ENCODE measurements at places on chromosomes 12 and 14.

- no peak for DNase-seq
Observed at GRCh38 chr12:836952-837351, 84.6 kb downstream of the WNK1 start.

GRCh38 chr12:121871467-121871866 lies 12.8 kb upstream of the HPD start:
- no peak for DNase-seq

- DNase-seq, result no peak
Observed at GRCh38 chr14:91197631-91198030, 46.9 kb downstream of the GPR68 start.

DNA sequence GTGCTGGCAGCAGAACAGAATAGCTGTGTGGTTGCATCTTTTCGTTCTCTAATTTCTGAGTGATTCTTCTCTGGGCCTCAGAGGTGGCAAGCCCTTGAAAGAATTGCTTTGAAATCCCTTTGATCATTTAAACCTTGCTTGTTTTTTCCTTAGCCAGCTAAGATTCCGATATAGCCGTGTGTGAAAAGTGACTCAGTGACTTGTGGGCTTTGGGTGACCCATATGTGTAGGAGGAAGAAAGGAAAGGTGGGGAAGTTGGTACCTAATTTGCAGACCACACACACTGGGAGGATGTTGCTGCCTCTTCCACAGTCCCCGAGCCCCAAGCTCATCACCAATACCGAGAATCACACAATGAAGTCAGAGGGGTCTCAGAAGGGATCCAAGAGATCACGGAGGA lies 18.8 kb downstream of the SLC24A4 start:
- no peak for DNase-seq

DNA sequence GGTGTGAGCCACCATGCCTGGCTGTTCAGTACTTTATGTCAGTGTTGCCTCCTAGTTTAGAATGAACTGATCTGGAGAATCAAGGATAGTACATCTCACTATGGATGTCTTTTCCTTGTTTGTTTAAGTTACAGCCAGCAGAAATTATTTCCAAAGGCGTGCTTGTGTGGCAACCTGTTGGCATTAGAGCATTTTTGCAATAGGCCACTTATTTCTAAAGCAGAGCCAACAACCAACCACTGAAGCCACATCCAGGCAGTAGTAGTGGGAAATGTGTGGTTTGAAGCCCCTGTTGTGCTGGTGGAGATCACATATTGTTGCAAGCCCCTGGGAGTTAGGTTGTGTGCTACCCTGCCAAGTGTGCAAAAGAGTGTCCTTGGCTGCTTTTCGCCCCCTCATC lies 3.7 kb downstream of the ANO6 start:
- DNase-seq, result no peak

DNA sequence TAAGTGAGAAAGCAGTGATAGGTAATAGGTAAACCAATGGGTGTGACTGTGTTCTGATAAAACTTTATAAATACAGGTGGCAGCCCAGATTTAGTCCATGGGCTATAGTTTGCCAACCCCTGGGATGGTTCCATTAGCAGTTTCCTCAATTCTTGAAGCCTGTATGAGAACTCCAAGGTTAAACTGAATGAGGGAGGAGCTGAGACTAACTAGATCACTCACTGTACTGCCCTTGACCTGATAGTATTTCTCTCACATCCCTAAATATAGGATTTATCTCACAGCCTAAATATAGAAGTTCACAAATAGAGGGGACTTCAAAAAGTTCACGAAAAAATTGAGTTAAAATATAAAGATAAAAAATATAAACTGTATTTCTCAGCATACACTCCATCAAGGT lies 439.6 kb upstream of the CCDC196 start:
- DNase-seq, result no peak

- DNase-seq, result no peak
Observed at GRCh38 chr12:62803756-62804155, 131.2 kb downstream of the PPM1H start.

- DNase-seq, result no peak
Observed at GRCh38 chr14:100304825-100305323, 1.4 kb downstream of the SLC25A29 start.

DNA sequence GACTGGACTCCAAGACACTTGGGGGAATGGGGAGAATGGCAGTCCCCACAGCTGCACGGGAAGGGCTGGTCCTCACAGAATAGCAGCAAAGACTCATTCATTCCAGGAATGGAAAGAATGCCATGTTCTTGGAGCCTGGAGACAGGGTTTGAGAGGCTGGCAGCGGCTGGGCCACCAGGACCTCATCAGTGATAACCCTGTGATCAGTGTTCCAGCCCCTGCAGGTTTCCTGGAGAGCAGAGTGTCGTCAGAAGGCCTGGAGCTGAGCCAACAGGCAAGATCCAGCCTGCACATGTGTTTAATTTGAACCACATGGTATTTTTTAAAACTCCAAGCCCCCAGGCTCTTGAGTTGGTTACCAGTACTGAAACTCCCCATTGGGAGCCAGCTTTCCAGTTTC lies 11.3 kb downstream of the BDKRB1 start:
- no peak for DNase-seq

DNA sequence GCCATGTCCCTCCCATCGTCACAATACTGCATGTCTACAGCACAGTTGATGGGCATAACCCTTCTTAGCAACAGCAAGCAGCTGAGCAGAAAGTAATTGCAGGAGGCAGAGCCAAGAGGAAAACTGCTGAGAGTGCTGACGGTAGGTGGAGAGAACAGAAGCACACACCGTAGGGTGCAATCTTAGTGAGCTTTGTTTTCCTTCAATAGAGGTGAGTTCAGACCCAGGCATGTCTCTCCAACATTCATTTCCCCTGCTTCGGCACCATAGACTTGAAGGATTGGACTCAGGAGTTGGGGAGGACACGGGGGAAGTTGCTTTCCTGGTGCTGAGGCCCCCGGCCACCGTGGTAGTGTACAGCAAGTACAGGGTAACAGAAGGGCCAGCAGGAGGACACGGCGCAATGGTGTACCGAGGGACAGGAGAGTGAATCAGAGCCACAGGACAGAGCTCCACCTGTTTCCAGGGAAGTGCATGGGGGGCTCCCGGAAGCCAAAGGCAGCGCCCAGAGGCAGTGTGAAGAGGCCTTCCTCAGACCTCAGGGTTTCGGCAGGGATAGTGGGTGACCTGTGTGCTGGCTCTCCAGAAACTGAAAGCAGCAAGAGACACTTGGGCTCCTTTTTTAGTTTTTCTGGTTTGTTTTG lies 36.3 kb upstream of the SINHCAF start:
- DNase-seq, result no peak

GRCh38 chr14:19743256-19743655 lies at the start of gene OR4Q3:
TSS of gene OR4Q3 (plus strand) at chr14:19743571.
- no peak for DNase-seq

- DNase-seq, result no peak
Observed at GRCh38 chr14:39876916-39877315, 444.7 kb upstream of the FBXO33 start.

GRCh38 chr12:5220835-5221234 lies 177.2 kb downstream of the KCNA5 start:
- DNase-seq, result no peak

- no peak for DNase-seq
Observed at GRCh38 chr12:103422746-103423515, 72.8 kb downstream of the C12orf42 start.

DNA sequence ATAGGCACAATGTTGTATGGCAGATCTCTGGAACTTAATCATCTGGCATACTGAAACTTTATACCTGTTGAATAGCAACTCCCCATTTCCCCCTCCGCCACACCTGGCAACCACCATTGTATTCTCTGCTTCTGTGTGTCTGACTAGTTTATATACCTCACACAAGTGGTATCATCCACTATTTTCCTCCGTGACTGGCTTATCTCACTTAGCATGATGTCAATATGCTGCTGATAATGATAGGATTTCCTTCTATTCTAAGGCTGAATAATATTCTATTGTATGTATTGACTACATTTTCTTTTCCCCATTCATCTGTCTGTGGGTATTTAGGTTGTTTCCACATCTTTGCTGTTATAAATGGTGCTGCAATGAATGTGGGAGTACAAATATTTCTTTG lies 21.5 kb downstream of the BRMS1L start:
- no peak for DNase-seq

DNA sequence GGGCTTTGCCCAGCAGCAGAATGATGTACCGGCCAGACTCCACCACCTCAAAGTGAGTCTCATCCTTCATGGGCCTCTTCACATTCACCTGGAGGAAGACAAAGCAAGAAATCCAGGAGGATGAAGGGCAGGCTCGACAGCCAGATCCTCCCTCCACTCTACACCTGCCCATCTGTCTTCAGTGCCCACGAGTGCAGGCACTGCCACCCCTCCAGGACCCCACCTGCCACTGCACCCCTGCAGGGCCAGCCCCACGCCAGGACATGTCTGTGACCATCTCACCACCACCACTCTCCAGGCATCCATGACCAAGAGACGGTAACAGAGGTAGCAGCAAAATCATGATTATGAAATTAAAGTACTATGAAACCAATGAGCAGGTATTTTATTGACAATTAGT lies 84.3 kb upstream of the ANO2 start:
- DNase-seq, result no peak

DNA sequence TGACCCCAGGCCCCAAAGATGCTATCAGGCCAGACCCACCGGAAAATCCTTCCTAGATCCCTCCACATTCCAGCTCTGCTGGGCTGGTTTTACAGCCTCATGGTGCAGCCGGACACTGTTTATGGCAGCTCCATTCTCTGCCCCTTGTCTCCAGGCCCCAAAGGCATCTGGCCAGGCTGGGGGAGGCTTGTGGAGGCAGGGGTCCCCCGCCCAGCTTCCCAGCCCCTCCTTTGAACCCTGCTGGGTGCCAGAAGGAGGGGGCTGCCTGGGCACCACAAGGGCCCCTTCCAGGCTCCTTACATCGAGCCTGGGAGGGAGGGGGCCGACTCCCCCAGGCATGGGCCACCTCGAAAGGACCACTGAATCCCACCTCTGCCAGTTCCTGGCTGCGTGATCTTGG lies 19.8 kb upstream of the SMUG1 start:
- no peak for DNase-seq

GRCh38 chr12:7221486-7221885 lies 32.0 kb downstream of the PEX5 start:
- no peak for DNase-seq

- DNase-seq, result no peak
Observed at GRCh38 chr12:112370868-112371510, 11.2 kb downstream of the HECTD4 start.

GRCh38 chr12:4421590-4422031 lies 24.0 kb downstream of the FGF6 start:
- DNase-seq, result no peak

GRCh38 chr12:26135010-26135420 lies 10.2 kb upstream of the BHLHE41 start:
- no peak for DNase-seq

GRCh38 chr14:69620211-69620611 lies 8.8 kb downstream of the SUSD6 start:
- DNase-seq, result no peak

- DNase-seq, result no peak
Observed at GRCh38 chr12:96995861-96996260, 88.8 kb downstream of the NEDD1 start.

GRCh38 chr12:53217051-53217930 lies 10.2 kb upstream of the ITGB7 start:
- DNase-seq, result no peak

GRCh38 chr14:94974893-94975292 lies 182.4 kb downstream of the DICER1 start:
- no peak for DNase-seq

- no peak for DNase-seq
Observed at GRCh38 chr12:550473-551260, 90.9 kb downstream of the B4GALNT3 start.

DNA sequence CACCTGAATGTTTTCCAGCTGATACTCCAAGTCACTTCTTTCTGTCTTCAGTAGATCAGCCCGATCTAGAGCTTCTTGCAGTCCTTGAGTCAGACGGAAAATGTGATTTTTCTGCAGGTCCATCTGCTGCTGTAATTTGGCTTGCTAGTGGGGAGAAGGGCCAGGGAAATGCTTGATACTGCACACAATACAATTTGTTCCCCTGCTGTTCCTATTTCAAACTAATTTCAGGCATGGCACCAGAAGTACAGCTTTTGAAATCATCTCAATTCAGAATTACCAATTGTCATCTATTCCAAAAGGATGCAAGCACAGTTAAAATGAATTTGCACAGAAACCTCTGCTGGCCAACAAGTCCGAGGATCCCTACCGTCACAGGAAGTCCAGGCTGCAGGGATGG lies 53.4 kb downstream of the PRKAB1 start:
- DNase-seq, result no peak

- no peak for DNase-seq
Observed at GRCh38 chr12:94706250-94706661, 55.9 kb upstream of the TMCC3 start.

GRCh38 chr12:71607494-71608330 lies 55.9 kb downstream of the ZFC3H1 start:
- DNase-seq, result no peak

GRCh38 chr12:108840605-108841332 lies 16.6 kb downstream of the SSH1 start:
- no peak for DNase-seq

GRCh38 chr14:87171141-87171540 lies 821.8 kb downstream of the GALC start:
- DNase-seq, result no peak

- DNase-seq, result no peak
Observed at GRCh38 chr14:88229428-88229827, 93.6 kb downstream of the KCNK10 start.

DNA sequence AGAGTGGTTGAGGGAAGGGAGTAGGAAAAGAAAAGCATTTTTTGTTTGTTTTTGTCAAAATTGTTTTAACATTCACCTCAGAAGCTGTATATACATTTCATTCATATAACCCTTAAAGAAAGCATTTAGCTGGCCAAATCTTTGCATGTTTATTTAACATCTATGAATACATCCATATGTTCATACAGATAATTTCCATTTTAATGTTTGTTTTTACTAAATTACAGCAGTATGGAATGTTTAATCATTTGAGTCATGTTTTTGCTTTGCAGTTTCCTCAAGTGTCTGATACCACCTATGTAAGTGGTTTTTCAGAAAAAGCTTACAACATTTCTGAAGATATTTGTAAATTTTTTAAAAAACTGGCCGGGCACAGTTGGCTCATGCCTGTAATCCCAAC lies 84.3 kb upstream of the ATF1 start:
- no peak for DNase-seq

- no peak for DNase-seq
Observed at GRCh38 chr12:47763481-47764346, 5.0 kb upstream of the RAPGEF3 start.

GRCh38 chr14:75273272-75274049 lies 5.2 kb upstream of the FOS start:
- DNase-seq, result no peak

DNA sequence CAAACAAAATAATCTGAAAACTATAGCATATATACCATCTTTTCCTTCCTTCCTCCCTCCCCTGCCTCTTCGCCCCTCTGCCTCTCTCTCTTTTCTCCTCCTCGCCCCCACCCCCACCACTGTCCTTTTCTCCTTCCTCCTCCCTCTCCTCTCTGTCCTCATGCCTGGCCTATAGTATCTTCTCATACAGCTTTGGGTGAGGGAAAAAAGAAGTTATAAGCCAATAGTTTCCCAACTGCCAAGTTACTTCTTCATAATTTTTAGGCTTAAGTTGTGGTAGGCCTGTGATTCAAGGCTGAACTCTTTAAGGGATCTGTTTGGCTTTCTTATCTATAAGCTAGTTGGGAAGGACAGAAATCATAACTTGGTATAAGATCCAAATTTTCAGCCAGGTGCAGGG lies 9.1 kb downstream of the TMED10 start:
- DNase-seq, result no peak

Data from KG1 (cell line).